ENCODE measurements at places on chromosomes 4 and X. TPM values are rescaled to one million over a fixed set of nuclear protein-coding genes. Genes with fewer than 3 reads are reported as not detected.

The ALG13 gene
- total RNA-seq: 51.0 TPM

The PPP4R3C gene
- not detected for total RNA-seq

The HMX1 gene
- 0.13 TPM for total RNA-seq

The MAGEA9B gene
- 0.07 TPM for total RNA-seq

The RNF175 gene
- total RNA-seq: not detected

The RIPPLY1 gene
- total RNA-seq: 0.08 TPM

The GBA3 gene
- total RNA-seq: not detected

The POLN gene
- total RNA-seq: 0.72 TPM

The CCDC120 gene
- total RNA-seq: 3.6 TPM

The TAF7L gene
- 0.15 TPM for total RNA-seq

The SHISA3 gene
- total RNA-seq: not detected

The GC gene
- total RNA-seq: not detected

The HTN1 gene
- total RNA-seq: not detected

The CLIC2 gene
- 0.23 TPM for total RNA-seq

The TRPC5OS gene
- total RNA-seq: not detected

The TXK gene
- 0.28 TPM for total RNA-seq

The TEC gene
- total RNA-seq: 1.3 TPM

The PPP2R2C gene
- 40.4 TPM for total RNA-seq

The GAGE12H gene
- not detected for total RNA-seq

The HELT gene
- not detected for total RNA-seq

The CC2D2A gene
- 13.2 TPM for total RNA-seq

The SGMS2 gene
- total RNA-seq: 24.7 TPM

The F8A1 gene
- total RNA-seq: 95.5 TPM

The C4orf51 gene
- total RNA-seq: not detected

The LEF1 gene
- not detected for total RNA-seq

The RAB33B gene
- total RNA-seq: 3.2 TPM

The SHROOM3 gene
- total RNA-seq: 3.6 TPM

The SOWAHD gene
- total RNA-seq: not detected

The ESX1 gene
- total RNA-seq: 0.05 TPM

The PHOX2B gene
- not detected for total RNA-seq

The TSC22D3 gene
- total RNA-seq: 20.5 TPM

The XPNPEP2 gene
- total RNA-seq: not detected

The PLAC8 gene
- total RNA-seq: 1.3 TPM

The GPC4 gene
- total RNA-seq: 0.01 TPM

The CXCL1 gene
- 16.6 TPM for total RNA-seq

The FHIP1A gene
- 0.22 TPM for total RNA-seq

The TEX13C gene
- total RNA-seq: 0.01 TPM

The NEIL3 gene
- 15.9 TPM for total RNA-seq

The CT45A1 gene
- total RNA-seq: not detected

The GSX2 gene
- not detected for total RNA-seq

The CT55 gene
- total RNA-seq: not detected

The BMPR1B gene
- total RNA-seq: 7.9 TPM

The CORIN gene
- not detected for total RNA-seq

The CYSLTR1 gene
- total RNA-seq: not detected

The MECP2 gene
- 26.4 TPM for total RNA-seq

The GUF1 gene
- total RNA-seq: 10.2 TPM
